ENCODE measurements at places on chromosomes 13 and 19.

DNA sequence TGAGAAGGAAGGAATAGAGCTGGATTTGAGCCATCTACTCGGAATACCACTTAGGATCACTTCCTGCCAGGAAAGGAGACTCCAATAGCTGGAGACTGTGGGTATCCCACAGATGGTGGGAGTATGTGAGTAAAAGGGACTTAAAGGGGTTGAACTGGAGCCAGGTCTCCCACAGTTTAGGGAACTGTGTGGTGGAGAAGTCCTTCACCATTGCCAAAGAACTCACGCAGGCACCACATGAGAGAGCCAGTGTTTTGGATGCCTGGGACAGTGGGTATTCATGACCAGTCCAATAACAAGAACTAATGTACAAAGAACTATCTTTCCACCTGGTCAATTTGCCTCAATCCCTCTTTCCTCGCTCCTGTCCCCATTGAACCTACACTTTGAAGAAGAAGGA is 24.4 kb upstream of the MYCBP2 start:
- DNase-seq = peak; percentile 87

DNA sequence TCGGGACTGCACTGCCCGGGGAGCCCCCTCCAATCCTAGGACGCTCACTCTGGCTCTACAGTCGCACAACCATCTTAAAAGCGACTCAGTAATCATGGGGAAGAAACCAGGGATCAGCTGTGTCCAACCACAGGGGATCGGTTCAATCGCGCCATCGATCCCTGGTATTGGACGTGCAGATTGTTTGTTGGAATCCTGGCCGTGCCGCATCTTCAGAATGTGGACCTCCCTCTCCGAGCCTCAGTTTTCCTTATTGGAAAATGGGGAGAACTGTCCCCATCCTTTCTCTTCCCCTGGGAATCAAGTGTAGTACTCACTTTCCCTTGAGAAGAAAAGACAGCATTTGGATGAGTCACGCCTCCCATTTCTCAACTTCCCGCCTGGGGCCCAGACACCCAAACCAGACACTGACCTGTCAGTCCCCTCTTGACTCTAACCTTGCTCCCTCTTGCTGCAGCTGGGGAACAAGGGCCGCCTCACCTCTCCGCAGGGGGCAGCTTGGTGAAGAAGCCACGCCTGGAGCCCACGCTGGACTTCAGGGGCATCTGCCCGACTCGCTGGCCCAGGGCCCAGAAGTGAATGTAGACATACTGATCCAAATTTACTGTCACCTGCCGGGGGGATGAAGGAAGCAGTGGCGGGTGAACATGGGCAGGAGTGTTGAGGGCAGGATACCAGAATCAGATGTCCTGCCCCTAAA is 17.6 kb downstream of the EMP3 start:
- no peak for DNase-seq

DNA sequence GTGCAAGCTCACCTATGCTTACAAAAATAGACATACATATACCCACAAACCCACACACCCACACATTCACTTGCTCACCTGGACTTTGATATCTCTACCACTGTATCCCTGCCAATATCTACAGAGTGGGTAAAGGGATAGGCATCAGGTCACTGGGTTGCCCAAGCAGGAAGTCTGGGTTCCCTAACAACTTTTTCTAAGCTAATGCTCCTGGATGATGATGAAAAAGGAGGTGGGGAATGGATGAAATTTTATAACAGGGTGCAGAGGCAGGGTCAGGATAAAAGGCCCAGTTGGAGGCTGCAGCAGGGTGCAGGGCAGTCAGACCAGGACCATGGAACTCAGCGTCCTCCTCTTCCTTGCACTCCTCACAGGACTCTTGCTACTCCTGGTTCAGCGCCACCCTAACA is at the start of gene CYP2B6:
Gene CYP2B6 (plus strand): TSS at position 311 of the 410 bp plus-strand sequence. CDS start 24 bp downstream, at position 335.
- DNase-seq = no peak

GRCh38 chr13:97341135-97341534 is 92.8 kb upstream of the RAP2A start:
- no peak for DNase-seq

- peak; percentile 62 for DNase-seq
Measured at GRCh38 chr19:6866741-6867151, 20.6 kb upstream of the ADGRE1 start.

GRCh38 chr13:112065521-112065866 is 1.5 kb upstream of the SOX1 start:
- no peak for DNase-seq

DNA sequence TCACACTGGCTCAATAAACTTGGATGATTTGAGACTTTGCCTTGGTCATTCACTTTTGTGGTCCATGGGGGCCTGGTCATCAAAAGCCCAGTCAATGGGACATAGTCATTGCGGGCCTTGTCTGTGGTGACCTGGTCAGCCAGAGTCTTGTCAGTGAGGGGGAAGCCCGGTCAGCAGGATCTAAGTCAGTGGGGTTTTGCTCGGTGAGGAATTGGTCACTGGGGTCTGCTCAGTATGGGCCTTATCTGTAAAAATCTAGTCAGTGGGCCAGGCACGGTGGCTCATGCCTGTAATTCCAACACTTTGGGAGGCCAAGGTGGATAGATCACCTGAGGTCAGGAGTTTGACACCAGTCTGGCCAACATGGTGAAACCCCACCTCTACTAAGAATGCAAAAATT is 63.7 kb upstream of the TPM4 start:
- no peak for DNase-seq

DNA sequence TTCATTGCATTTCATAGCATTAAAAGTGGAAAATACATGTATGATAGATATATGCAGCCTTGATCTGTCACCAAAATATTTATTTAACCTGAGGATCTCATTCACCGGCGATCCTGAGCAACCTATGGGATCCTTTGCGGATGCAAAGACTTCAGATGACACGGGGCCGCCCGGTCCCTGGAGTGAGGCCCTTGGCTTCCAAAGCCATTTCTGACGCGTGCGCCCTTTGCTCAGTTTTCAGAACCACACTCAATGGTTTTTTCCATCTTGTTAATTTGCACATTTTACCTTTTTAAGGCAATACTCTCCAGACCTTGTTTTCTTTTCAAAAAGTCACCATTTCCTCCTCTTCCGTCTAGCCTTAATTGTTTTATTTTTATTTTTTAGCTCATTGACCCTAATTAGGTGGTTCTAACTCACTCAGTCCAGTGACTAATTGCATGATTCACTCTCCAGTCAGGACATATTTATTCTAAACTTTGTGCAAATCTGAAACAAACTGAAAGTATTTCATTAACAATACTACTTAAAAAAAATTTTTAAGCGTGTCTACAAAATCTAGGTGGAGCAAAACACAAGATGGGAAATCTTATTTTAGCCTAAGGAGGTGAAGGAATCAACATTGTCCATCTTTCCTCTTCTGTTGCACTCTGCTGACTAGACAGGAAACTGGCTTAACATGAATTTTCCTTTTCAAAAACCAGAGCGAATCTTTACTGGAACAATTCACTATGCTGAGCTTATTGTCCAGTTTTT is 47.9 kb downstream of the COL4A1 start:
- DNase-seq = no peak

DNA sequence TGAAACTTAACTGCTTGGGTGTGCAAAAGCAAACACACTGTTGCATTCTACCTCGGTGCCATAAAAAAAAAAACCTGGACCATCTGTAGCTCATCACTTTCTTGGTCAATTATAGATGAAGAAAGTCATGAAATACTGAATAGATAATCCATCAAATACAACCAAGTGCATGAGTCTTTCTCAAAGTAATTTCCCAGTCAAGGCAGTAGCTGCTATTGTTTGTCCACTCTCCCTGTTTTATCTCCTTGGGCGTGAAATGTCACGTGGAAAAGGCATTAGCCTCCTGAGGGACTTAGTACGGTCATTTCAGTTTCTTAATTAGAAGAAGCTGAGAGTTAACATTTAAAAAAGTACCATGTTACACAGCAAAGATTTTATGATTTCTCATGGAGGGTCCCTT is 1697.9 kb downstream of the PCDH9 start:
- no peak for DNase-seq

GRCh38 chr13:39952249-39953233 is 297.1 kb downstream of the COG6 start:
- DNase-seq = peak; percentile 4

- no peak for DNase-seq
Measured at GRCh38 chr13:43257765-43258164, 234.4 kb downstream of the DNAJC15 start.

- no peak for DNase-seq
Measured at GRCh38 chr13:23684647-23685046, 114.4 kb downstream of the TNFRSF19 start.

DNA sequence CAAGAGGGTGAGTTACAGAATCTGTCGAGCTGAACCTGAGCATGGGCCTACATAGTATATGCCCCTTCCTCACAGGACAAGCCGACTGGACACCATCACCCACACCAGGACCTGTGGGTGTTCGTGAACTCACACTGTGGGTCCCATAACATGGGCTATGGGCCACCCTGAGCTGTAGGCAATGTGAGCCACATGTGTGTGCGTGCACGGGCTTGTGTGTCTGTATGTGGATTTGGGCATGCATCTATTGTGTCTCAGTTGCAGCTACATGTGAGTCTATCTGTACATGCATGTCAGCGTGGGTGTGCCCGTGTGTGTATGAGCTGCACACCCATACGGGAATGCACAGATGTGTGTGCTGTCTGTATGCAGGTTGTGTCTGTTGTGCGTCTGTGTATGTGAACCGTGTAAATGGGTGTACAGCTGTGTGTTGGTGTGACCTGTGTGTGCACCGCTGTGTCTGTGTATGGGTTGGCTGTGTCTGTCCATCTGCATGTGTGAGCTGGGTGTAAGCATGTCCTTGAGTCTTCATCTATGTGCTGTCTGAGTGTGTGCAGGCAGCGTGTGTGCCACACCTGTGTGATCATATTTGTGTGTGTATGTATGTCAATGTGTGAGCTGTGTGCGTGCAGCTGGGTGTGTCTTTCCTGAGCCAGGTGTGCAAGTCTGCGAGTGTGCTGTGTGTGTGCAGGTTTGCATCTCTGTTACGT is 1.7 kb downstream of the NOTCH3 start:
- no peak for DNase-seq

DNA sequence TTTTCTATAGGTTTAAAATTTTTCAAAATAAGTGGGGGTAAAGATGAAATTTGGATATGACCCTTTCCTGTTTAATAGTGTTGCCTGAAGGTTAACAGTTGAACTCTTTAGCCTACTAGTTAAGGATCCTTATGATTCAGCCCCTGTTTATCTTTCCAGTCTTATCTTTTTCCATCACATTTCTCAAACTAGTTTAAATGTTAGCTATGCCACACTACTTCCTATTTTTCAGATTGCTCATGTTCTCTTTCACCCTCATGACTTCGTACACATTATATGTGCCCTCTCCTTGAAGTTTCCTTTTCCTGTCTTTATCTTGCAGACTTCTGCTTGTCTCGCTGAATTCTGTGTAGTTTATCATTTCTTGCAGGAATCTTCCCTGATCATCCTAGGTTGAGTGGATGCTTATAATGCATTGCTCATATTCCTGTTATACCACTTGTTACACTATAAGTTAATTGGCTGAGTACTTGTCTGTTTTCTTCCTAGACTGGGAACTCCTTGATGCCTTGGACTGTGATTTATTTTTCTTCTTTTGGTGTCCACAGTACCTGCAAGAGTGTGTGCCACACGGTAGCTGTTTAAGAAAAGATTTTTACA is 86.7 kb downstream of the FNDC3A start:
- DNase-seq = peak; percentile 68

GRCh38 chr19:41023193-41023592 is 32.1 kb downstream of the CYP2B6 start:
- no peak for DNase-seq

- no peak for DNase-seq
Measured at GRCh38 chr19:18737954-18738351, 53.2 kb downstream of the COMP start.

DNA sequence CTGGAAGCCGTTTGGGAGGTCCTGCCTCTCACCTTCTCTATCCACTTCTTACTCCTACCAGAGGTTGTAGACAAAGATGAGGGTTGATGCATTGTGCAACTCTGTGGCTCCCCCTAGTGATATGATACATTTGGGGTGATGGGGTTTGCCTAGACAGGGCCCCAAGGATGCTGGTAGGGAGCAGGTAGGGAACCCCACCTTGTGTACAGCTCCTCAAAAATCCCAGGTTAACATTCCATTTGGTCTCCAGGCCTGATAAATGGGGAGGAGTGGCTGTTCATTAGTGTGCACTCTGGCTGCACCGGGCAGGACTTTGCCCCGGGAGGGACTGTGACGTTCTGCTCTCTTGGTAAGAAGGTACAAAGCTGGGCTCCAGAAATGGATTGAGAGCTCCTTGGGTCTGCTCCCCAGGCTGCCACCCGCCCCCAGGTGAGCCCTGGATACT is 19.2 kb downstream of the SIGLEC8 start:
- peak; percentile 68 for DNase-seq

- DNase-seq = no peak
Measured at GRCh38 chr19:35095667-35096368, 19.8 kb upstream of the FXYD3 start.

DNA sequence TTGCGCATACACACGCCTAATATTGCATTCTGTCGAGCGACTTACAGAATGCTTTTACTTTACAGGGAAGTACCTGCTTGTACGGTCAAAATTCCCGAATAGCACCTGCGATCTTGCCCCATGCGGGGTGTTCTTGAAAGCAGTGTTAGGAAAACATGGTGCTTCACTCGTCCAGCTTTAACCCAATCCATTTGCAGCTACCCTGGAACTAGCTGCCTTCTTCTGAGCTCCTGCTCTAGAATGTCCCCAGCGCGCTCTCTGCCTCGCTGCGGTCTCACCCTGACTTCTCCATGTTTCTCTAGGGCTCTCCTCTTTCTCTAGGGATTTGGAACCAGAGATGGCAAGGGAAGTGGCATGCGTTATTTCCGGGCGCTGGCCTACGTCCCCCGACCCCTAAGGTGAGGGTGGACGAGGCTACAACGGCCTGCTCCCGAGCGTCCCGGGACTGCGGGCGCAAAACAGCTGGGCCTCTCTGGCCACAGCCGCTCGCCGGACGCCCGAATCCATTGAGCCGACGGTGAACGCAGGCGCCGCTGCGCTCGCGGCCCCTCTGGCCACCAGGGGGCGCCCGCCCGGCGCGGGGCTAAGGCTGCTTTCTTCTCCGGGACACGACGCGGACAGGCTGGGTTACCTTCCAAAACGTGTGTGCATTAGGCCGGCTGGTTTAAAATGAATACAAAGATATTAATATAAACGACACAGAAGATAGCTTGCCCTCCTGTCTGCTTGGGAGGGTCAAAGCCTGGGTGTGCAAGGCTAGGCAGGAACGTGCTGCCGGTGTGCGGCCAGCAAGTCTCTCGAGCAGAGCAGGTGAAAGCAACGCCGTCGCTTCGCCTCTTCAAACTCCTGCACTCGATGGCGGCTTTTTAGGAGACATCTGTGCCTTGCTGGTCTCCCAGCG is 1.8 kb upstream of the SPRY2 start:
- peak; percentile 91 for DNase-seq

DNA sequence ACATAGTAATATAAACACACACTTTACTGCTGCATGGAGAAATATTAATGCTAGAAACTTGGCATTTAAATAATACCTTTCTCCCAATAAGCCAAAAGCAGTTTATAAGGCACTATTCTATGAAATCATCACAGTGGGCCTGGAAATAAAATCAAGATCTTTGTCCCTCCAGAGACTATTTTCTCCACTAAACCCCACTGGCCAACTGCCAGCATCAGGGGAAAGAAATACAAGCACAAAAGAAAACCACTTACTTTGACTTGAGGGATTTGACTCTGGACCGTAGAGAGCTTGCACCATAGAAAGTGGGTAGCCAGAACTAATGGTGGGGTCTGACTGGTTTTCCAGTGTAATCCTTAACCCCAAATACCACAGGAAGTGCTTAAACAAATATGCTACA is 71.9 kb downstream of the DCLK1 start:
- DNase-seq = no peak

GRCh38 chr13:73072239-73072900 is 13.6 kb downstream of the KLF5 start:
- no peak for DNase-seq

GRCh38 chr13:36875431-36875830 is 44.6 kb downstream of the SMAD9 start:
- no peak for DNase-seq

All from suppressor macrophage (primary cell).